H7 (cell line): ENCODE measurements at places on chromosomes 1 and 21. TPM values are rescaled to one million over a fixed set of nuclear protein-coding genes. Genes with fewer than 3 reads are reported as not detected.

FAM3B gene
- 0.31 and 0.55 TPM in 2 replicates for total RNA-seq

CNIH3 gene
- 4.9 and 5.3 TPM in 2 replicates for total RNA-seq

DNA sequence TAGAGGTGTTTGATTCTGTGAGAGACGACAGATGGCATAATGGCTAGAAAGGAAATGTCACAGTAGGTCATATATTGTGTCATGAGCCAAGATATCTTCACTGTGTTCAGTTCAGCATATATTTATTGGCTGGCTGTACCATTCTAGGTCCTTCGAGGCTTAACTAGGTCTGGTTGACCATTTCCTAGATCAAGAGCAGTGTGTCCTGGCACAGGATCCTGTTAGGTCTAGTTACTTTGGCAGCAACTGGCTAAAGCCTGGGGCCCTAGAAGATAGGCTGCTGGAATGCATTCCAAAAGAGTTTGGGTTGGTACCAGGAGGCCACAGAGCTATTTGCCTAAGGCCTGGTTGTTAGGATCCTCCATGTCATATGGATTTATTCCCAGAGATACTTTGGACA, 20.9 kb downstream of the ZBTB40 start:
- no peak for DNase-seq

RNU1-4 gene
- under 0.01 TPM in 2 replicates for total RNA-seq

DNA sequence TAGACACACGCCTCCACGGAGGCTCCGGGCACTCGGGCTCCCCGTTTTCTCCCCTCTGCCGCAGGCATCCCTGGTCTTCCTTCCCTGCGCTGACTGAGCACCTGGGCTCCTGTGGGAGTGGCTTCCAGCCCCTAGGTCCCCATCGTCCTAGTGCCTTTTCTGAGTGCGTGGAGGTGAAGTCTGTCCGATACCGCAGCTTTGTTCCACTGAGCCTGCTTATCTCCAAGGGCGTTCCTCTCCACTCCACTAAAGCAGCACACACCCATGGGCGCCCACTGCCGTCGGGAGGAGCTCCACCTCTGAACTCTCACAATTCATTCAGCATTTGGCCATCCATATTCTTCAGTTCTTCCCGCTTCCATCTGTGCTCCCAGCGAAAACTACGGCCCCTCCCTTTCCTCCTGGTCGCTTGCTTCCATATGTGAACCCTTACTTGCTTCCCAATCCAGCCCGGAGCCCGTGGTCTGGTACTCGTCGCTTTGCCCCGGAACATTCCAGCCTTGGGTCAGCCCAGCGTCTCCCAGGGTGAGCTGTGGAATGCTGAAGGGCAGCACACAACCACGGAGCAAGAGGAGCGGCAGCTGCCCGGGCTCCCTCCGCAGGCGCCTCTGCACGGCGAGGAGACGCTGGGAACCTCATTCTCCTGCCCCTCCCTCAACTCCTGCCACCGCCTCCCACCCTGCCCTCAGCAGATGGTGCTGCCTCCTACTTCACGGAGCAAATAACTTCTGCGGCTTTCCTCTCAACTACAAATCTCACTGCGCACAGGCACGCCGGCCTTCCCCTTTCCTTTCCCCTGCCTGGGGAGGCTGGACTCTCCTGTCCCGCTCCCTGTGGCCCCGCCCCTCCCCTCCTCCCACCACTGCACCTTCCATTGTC, 27.5 kb downstream of the ATP8B2 start:
- DNase-seq = peak; percentile 85

CSF1 gene
- 5.5 and 6.9 TPM in 2 replicates for total RNA-seq

DNA sequence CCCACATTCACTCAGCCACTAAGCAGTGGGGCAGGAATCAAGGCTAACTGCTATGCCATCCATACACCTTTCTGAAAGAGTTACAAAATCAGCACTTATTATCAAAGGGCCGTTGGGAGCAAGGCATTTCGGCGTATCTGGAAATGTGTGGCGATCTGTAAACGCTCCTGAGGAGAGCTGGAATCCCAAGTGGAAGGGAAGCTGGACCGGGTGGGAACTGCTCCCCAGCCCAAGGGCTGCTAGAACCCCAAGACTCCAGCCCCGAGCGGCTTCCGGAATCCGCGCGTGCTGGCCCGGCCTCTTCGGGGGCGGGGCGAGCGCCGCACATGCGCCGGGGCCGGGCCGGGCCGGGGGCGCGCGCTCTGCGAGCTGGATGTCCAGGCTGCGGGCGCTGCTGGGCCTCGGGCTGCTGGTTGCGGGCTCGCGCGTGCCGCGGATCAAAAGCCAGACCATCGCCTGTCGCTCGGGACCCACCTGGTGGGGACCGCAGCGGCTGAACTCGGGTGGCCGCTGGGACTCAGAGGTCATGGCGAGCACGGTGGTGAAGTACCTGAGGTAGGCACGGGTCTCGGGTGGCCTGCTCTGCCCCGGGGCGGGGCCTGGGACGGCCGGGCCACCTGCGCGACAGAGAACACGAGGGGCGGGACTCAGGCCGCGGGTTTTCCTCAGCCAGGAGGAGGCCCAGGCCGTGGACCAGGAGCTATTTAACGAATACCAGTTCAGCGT, at the start of gene NAXE:
TSS of gene NAXE (plus strand) at position 345 of the 726 bp plus-strand sequence. CDS start at position 374, 29 bp downstream.
- DNase-seq = peak; percentile 97

- no peak for DNase-seq
These were observed 37.0 kb upstream of the PARP1 start for GRCh38 chr1:226444901-226445300.

GRCh38 chr21:29018540-29018939, 609 bp downstream of the RWDD2B start:
- no peak for DNase-seq

DNA sequence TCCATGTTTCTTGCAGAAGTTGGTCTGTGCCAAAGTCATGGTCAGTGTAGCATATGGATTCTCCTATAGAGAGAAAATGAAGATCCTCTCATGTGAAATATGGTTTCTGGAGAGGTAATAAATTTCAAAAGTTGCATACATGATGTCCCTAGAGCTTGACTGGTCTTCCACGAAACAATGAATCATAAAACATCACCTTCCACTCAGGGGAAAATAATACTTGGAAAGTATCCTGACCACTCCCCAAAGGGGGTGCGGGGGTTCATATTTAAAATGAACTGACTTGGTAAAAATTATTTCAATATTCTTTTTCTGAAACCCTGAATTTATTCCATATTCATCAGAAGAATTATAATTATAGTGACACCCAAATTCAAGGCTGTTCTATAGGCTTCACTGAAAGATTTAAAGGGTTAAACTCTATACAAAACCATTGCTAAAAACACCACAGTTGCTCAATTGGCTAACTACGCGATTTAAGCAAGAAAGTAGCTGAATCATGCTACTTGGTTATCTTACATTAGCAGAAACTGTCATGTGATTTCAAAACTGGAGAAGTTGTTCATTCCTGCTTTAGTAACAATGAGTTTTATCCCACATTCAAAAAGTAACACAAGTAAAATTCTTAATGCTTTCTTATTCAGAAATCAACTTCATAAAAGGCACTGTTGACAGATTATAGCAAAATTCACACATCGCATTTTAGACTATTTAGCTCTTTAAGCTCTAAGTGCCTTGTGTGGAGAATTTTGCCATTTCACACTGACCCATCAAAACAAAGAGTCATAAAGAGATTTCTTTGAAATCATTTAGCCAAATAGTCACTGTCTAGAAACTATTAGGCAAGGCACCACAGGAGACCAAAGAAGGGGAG, 5.3 kb downstream of the CREG1 start:
- DNase-seq = no peak

DNA sequence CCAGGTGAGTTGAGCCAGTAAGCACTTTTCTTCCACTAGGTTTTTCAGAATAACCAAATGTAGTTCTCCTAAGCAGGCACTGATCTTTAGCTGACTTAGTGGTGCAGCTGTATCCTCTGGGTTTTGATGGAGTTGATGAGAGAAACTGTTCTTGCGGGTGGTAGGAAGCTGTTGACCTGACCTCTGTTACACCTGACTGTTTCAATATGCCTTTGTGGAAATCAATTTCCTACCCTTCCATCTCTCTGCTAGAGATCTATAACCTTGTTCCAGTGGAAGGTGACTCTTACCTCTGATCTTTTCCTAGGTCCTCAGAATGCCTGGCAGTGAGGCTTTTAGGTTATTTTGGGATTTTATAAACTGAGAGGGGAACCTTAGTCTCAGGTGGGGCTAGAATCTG, 51.6 kb upstream of the MACF1 start:
- DNase-seq = no peak

GRCh38 chr1:24226749-24227148, 39.7 kb upstream of the IFNLR1 start:
- DNase-seq = no peak

SIPA1L2 gene
- 43.4 and 45.6 TPM in 2 replicates for total RNA-seq

CAP1 gene
- total RNA-seq = 386 and 432 TPM in 2 replicates

MCOLN3 gene
- total RNA-seq = 1.2 and 1.5 TPM in 2 replicates

SPAG17 gene
- total RNA-seq = 0.67 and 1.8 TPM in 2 replicates

DIO1 gene
- total RNA-seq = 0.41 TPM in 1 of 2 replicates, not detected in the other

DNA sequence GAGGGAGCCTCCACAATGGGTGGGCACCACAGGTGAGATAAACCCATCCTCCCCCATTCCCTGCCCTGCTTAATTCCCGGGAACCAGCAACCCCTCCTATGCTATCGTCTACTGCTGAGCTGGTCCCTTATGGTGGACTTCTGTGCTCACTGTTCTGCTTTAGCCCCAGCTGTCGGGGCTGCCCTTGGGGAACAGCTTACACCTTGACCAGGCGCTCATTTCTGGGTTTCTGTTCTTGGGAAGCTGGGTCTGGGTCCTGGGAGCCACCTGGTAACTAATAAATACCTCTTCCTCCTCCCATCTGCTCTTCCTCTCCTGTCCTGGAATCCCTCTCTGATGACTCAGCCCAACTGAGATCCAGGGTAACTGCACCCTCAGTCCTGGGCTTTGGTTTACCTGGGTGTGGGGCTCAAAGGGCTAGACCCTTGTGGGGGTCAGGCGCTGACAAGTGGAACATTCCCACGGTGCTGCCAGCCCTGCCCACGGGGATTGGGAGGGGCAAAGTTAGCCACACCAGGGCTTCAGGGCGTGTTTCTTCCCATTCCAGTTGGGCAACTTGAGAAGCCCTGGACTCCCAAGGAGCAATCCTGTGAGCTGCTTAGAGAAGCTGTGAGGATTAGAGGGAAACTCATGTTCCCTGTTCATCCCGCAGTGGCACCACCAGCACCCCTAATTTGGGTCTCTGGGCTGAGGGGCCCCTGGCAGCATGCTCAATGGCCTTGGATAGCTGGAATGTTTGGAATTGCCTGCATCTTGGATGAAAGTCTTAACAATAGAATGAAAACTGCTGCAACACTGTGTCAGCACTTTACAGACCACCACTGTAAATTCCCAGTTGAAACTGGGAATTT, 1.6 kb downstream of the PCAT6 start:
- DNase-seq = no peak

DNA sequence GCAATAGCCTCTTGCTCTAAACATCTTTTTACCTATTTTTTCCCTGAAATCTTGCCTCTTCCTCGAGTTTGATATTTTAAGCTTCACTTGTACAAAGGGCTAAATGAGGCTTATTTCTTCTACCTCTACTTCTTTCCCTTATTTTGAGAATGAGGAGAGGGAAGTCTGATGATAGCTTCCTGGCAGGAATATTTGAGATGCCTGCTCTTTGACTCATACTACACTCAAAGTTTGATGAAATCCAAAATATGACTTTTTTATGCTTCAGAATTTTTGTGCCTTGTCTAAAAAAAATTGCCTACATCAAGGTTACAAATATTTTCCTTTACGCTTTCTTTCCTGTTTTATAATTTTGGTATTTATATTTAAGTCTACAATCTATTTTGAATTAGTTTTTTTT, 624.4 kb upstream of the PLXNA2 start:
- no peak for DNase-seq
